Activated T-cell treated with anti-CD3 and anti-CD28 coated beads, Interleukin-2, amount 50 U/mL, for 1 hour (primary cell): ENCODE measurements at places on chromosomes 5 and 9.

DNA sequence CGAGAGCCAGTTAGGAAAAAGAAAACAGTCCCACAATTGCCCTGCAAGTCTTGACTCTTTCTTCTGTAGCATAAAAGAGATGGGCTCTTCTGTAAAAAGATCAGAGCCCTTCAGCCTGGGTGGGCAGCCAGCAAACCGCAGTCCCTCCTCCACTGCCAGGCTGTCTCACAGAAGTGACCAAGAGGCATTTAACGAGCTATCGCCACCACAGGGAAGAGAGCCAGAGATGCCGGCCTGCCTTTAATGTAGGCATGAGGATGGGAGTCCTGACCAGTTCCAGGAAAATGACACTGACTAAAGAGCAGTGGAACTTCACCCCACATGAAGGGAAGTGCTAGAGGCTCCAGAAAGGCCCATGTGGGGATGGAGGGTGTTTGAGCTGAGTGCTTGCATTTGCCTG lies 264.6 kb downstream of the NDUFS4 start:
- no peak for DNase-seq

GRCh38 chr9:89542401-89543021 lies 44.6 kb upstream of the SEMA4D start:
- DNase-seq, result no peak

- DNase-seq, result no peak
Observed at GRCh38 chr5:16794269-16794913, 141.7 kb downstream of the MYO10 start.

DNA sequence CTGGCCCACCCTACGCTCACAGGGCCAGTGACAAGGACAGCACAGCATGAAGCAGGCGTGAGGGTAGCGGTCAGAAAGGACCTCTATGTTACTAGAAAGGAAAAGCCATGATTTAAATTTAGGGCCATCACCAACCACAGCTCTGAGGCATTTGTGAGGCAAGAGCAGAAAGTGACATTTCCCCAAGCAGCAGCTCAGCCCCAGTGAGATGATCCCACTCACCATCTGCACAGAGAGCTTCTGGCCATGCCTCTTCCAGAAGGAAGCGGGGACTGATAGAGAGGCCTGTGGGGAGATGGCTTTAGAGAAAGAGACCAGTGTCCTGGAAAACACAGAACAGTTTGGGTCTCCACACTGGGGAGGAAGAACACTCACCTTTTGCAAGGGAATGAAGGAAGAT lies 413.9 kb downstream of the SPOCK1 start:
- DNase-seq, result no peak

GRCh38 chr5:68409259-68409658 lies 193.7 kb downstream of the PIK3R1 start:
- DNase-seq, result no peak

DNA sequence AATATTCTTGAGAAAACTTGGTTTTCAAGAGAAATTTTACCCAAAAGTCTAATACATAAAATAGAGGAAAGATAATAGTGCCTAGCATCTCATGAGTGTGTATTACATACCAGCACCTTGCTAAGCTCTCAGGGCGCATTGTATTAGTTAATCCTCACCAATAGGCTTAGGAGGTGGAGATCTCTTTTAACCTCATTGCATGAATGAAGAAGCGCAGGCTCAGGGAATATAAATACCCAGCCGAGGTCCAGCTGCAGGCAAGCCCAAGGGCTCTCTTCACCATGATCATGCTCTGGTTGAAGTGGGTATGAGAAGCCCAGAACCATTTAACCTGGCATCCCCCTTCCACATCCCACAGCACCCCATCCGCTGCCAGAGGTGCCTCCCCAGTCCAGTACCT lies 46.0 kb downstream of the CAMK2A start:
- no peak for DNase-seq

DNA sequence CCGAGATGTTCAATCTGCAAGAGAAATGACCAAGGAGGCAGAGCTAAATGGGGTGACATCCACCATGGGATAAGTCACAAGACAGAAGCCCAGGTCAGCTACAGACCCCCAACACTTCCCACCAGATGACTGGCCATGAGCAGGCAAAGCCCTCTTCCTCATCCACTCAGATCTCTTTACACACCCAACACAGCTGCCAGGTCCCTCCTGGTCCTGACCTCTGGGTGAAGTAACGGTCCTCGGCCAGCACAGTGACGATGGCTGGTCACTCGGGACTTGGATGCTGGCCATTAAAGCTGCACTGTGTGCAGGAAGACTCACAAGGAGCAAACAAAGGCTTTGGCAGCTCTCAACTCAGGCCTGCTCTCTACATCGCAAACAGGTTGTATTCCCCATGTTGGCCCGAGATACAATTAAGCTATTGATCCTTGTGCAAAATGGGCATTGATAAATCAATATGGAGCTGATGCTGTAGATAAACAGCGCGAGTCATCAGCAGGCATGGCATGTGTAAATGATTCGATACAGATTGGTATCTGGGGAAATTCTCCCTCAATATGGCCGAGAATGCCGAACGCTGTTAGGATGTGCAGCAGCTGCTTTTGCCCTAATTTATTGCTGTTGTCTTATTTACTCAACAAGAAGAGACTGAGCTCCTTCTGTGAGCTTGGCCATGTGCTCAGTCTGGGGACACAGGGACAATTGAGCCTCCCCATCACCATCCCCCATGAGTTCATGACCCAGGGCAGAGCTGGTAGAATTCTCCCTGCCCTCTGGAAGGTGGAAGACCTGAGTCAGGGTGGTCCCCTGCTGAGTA lies 98.7 kb downstream of the C5orf15 start:
- DNase-seq, result no peak

GRCh38 chr9:79129865-79130480 lies 441.8 kb upstream of the TLE4 start:
- no peak for DNase-seq

- no peak for DNase-seq
Observed at GRCh38 chr5:138245717-138246116, 28.7 kb downstream of the GFRA3 start.

DNA sequence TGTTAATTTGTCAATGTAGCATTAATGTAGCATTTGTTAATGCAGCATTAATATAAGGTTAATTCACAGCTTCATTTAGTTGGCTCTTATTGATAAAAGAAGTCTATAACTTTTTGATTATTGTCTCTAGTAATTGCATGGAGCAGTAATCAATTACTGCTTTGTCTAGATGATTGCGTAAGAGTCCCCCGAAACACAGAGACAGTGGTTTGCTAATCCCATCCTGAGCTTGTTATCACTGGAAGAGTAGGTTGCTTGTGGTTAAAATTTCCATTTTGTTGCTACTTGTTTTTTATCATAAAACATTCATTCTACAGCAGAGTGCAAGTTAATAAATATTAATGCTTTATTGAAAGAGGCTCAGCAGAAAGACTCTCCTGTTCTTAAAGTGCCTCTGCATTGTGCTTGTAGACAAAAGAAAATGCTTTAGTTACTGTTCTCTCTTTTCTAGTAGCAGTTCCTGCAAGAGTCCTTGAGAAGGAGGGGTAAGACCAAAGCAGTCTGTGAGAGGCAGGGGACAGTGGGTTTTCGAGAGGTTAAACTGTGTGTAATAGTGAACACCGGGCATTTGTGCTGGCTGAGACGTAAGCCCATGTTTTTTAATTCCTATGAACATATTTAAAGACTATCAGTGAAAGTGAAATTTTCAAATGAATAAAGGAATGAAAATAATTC lies 291.7 kb downstream of the TRPM3 start:
- no peak for DNase-seq

GRCh38 chr9:110820381-110820780 lies 151.8 kb downstream of the MUSK start:
- no peak for DNase-seq

DNA sequence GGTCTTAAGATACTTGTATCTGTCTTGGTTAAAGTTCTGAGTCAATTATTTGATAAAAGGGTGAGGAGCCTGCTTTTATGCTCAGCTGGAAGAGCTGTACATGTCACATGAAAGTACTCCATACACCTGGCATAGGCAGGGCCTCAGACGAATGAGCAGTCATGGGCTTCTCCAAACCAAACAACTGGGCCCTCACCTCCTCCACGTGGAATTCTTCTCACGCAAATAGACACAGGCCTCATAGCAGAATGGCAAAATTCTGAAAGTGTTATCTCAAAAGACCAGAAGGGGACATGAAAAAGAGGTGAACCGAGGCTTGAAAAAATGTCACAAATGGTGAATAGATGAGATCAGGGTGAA lies 48.6 kb downstream of the FAM240B start:
- no peak for DNase-seq

- DNase-seq, result no peak
Observed at GRCh38 chr5:164504141-164504772, 998.8 kb downstream of the MAT2B start.

GRCh38 chr5:128228008-128228407 lies 144.4 kb downstream of the SLC12A2 start:
- no peak for DNase-seq

DNA sequence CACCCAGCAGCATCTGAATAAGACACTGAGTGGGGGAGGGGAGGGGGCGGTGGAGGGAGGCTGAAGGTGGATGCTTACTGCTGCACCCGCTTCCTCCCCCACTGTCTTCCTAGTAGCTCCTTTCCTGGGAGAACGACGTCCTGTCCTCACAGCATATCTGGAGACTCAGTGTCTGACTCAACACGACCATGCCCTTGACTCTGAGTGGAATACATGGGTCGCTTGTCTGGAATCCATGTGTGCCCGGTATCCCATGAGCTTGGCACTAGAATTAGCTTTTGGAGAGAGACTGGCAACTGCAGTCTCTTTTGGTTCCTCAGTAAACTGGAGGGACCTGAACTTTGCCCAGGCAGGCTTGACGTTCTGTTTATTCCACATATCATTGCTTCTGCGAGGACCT lies 125.4 kb upstream of the FAM120A start:
- DNase-seq, result no peak

- no peak for DNase-seq
Observed at GRCh38 chr5:95709967-95710650, 21.0 kb upstream of the RHOBTB3 start.

- DNase-seq, result no peak
Observed at GRCh38 chr5:141747152-141748141, 65.4 kb upstream of the ARAP3 start.
